ENCODE measurements at places on chromosomes 3 and 15.
A peak's percentile ranks its signal among the peaks of the same experiment; 100 is the strongest.

GRCh38 chr3:141643391-141643790, 94.7 kb upstream of the RNF7 start:
- peak; percentile 64 for DNase-seq

GRCh38 chr15:40471105-40471807, 472 bp downstream of the CHST14 start:
- no peak for DNase-seq

GRCh38 chr3:42635111-42635510, 18.4 kb upstream of the ZBTB47 start:
- DNase-seq = peak; percentile 79

- peak; percentile 83 for DNase-seq
These were observed 148.8 kb upstream of the TRIM42 start for GRCh38 chr3:140529096-140529495.

DNA sequence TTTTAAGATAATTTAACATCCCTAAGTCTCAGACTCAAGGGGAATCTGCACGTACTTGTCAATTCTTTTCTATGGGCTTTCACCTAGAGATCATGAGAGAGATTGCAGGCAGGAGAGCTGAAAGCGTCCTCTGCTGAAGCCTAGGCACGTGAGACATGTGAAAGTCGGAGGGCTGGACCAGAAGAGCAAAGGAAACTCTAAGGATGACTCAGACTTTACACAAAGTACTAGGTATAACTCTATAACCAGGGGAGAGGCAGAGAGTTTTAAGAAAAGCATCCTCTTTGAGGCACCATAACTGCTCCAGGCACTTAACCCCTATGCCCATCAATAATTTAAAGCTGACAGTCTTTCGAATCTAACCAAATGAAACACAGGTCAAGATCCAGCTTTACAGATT, 436.6 kb downstream of the VGLL3 start:
- no peak for DNase-seq

GRCh38 chr3:154981664-154982063, 98.5 kb upstream of the MME start:
- no peak for DNase-seq

DNA sequence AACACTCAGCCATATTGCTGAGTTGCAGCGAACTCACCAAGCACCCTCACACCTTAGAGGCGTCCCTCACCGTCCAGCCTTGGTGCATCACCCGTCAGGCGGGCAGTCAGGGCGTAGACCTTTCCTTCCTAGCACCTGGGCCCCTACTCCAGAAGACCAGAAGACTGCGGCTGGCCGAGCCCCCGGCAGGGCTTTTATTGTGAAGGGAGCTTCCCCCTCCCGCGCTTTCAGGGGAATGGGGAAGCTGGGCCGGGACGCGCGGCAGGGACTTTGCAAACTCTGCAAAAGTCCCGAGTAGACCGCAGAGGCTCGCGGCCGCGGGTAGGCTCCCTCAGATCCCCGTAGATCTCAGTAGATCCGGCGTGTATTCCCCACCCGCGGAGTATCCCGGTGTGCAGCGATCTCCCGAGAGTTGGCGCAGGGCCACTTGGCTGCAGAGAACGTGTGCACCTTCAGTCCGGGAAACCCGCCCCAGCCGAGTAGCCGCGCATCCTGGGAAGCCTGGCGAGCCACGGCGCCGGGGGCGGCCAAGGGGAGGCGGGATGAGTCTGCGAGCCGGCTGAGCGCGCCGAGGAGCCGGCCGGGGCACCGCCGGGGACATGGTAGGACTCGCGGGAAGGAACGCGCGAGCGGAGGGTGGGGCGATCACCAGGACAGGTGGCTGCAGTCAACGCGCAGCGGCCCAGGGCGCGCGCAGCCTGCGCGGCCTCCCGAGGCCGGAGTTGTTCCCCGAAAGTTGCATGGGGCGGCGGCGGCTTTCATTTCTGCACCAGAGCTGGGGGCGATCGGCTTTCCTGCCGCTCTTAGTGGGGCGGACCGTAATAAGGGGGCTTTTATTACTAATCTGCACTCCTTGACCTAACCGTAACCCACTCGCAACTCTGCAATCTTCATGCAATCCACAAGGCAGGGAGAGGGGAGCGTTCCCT, at the start of gene GASK1A:
TSS of gene GASK1A (plus strand) at position 268 of the 929 bp plus-strand sequence. CDS start at position 600, 332 bp downstream.
- peak; percentile 11 for DNase-seq

DNA sequence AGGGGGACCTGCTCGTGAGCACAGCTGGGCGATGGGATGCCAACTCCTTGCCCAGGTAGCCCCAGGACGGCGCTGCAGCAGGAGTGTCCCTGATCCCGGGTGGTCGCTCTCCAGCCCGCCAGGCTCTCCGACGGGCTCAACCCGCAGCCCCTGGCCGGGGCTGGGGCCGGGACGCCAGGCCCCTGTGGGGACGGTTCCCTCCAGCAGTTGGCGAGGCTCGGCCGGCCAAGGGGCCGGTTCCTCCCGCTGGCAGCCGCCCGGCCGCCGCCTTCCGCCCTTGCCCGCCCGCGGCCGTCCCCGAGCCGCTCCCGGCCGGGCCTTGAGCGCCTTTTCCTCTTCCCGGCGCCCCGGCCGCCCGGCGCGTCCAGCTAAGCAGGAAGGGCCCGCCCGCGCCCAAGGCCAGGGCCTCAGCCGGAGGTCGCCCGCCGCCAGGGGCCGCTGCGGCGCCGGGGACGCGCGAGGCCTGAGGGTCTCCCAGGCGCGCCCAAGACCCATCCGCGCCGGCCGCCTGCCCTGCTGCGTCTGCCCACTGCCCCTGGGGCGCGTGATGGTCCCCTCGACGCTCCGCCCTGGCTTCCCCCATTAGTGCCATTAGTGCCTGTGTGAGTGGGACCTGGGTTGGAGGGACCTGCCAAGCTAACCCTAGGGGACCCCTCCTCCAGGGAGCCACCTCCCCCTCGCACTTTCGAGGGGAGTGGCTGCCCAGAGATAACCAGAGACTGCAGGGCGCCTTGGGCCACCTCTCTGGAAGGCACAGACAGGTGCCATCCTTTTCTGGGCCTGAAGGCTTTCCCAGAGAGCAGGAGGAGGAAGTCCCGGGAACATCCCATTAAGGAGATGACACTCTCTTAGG, 106.4 kb downstream of the FBLN2 start:
- DNase-seq = peak; percentile 32

DNA sequence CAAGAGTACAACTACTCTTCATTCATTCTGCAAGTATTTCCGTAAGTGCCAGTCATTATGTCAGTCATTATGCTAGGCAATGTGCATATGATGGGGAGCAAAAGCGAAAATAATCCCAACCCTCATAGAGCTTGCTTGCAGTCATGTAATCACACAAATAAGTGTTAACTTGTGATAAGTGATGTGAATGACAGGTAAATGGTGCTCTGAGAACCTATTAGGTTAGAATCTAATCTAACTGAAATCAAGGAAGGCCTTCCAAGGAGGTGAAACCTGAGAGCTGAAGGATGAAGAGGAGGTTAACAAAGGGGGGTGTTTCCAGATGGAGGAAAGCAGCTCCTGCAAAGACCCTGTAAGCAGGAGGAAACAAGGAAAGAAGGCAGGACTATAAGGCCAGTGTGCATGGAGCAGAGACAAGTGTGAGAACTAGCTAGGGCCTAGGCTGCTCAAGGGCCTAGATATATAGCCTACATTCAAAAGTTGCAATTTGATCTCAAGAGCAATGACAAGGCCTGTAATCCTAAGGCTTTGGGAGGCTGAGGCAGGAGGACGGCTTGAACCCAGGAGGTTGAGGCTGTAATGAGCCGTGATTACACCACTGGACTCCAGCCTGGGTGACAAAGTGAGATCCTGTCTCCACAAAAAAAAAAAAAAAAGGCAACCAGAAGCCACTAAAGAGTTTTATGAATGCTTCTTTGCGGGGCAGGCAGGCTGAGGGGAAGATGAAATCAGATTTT, 5.3 kb downstream of the PTPN9 start:
- DNase-seq = no peak

DNA sequence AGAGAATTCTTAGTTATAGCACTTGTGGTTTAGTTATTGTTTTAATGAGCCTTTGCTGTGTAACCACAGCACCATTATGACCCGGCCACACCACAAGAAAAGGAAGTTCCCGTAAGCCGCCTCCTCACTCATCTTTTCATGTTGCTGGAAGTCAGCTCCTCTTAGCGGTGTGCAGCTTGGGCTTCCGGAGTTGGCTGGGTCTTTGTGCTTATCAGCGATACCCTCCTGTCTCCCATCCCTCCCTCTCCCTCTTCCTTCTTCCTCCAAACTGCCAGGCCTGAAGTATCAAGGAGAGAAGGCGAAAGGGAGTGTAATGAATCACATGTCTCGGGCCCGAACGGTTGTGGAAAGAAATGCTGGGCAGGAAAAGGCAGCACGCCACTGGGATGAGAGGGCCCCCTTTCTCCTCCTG, 353.5 kb downstream of the MCTP2 start:
- peak; percentile 17 for DNase-seq

GRCh38 chr3:194584866-194585265, 48.4 kb downstream of the TMEM44 start:
- no peak for DNase-seq

DNA sequence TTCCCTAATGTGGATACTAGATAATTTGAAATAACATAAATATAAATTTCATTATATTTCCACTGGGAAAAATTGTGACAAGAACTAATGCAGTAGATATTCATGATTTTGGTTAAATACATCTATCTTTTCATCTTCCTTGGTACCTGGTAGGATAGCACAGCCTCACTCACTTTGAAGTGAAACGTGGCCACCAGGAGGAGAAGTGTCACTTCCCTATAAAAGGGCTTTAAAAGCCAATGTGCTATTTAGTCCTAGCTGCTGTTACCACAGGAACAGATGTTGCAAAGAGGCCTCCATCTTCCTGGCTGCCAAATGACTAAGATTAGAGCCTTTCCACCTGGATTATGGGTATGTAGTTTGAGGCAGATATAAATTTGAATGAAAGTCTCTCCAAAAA, 140.0 kb downstream of the PLOD2 start:
- DNase-seq = no peak

- DNase-seq = peak; percentile 89
These were observed 5.5 kb upstream of the CD200 start for GRCh38 chr3:112327371-112327951.

DNA sequence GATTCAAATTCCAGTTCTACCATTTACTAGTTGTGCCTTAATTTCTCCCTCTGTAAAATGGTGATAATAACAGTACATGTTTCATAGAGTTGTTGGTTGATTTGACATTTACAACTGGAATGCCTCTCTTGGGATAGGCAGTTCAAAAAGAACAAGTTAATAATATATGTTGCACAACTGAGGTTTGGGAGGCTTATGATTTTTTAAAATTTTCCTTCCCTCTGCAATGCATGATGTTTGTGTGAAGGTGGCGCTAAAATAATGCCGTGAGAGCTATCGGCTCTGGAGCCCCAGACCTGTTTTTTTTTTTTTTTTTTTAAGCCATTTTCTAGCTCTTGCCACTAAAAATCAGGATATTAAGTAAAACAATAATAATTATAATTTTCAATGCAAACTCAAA, 18.6 kb downstream of the DNAJB11 start:
- peak; percentile 75 for DNase-seq

DNA sequence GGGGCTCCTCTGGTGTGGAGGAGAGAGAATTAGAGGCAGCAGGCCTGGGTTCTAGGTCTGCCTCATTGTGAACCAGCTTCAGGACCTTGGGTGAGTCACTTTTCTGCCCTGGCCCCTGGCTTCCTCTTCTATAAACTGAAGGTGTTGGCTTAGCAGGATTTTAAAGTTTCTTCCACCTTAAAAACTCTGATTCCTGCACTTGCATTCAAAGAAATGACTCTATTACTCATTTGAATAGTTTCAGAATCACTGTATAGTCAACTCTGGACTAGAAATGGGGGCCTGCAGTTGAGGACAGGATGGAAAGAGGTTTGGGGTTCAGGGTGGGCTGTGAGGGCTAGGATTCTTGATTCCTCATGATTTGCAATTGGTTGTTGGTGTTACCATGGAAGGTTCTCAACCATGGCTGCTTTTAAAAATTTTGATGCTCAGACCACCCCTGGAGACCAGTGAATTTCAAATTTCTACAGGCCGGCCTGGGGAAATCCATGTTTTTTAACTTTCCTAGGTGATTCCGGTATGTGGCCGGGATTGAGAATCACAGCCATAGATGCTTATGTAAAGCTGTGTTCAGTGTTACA, 19.9 kb downstream of the SMAD3 start:
- DNase-seq = no peak

- DNase-seq = peak; percentile 13
These were observed 311.1 kb downstream of the ZPLD1 start for GRCh38 chr3:102745881-102746280.

- DNase-seq = no peak
These were observed 297.8 kb downstream of the SATB1 start for GRCh38 chr3:18127174-18127858.

DNA sequence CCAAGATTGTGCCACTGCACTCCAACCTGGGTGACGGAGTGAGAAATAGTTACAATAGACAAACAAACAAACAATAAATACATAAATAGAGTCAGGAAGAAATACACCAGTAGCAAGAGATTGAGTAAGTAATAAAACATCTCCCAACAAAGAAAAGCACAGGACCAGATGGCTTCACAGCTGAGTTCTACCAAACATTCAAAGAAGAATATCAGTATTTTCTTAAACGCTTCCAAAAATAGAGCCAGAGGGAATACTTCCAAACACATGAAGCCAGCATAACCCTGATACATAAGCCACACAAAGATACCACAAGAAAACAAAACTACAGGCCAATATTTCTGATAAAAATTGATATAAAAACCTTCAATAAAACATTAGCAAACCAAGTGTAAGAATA, 30.7 kb upstream of the IGSF10 start:
- DNase-seq = no peak

GRCh38 chr3:131782751-131783150, 252.1 kb downstream of the CPNE4 start:
- no peak for DNase-seq

DNA sequence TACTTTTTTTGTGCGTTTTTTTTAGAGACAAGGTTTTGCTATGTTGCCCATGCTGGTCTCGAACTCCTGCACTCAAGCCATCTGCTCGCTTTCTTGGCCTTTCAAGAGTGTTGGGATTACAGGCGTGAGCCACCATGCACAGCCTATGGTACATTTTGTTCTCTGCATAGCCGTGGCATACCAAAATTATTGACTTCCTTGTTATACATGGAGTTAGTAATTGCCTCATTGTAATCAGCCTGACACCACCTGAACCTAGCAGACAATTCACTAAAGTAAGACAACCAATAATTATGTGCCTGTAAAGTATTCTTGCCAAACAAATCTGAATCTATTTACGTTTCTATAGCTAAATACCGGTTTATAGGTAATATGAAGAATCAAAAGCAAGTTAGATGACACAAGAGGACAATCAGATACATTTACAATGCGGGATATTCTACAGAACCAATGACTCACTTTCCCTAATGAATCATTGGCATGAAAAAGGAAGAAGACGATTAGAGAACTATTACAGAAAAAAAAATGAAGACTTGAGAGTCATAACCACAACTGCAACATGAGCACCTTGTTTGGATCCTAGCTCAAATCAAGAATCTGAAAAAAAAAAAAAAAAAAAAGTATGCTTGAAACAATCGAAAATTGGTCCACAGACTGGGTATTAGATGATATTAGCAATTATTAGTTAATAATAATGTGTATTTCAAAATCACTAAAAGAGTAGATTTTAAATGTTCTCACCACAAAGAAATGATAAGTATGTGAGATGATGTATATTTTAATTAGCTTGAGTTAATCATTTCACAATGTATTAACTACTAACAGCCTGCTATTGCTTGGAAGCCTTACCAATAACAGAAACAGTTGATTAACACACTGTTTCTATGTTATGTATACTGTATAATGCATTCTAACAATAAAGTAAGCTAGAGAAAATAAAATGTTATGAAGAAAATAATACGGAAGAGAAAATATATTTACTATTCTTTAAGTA, 7.1 kb downstream of the GUCA1C start:
- no peak for DNase-seq

All from choroid plexus epithelial cell (primary cell).